Kidney (tissue), 22 donors: ENCODE measurements at places on chromosomes 7 and 10.

GRCh38 chr7:54543051-54543488, 895 bp downstream of the VSTM2A start:
- DNase-seq: peak; percentile 73

- no peak for DNase-seq
Measured at GRCh38 chr10:121128164-121128563, 277.0 kb downstream of the WDR11 start.

DNA sequence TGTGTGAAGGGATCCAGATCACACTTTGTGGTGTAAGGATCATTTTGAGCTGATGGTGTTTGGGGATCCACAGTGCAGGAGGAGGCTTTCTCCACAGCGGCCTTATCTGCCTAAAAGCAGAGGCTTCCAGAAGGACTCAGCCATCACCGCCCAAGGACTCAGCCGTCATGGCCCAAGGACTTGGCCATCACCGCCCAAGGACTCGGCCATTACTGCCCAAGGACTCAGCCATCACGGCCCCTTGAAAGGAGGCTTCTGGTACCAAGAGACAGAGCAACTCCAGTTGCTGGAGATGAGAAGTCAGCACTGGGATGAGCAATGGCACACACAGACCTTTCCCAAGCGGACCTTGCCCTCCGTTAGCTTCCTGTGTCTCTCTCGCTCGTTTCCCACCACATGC, 6.0 kb upstream of the CFAP46 start:
- no peak for DNase-seq

GRCh38 chr7:42100156-42100508, 136.9 kb downstream of the GLI3 start:
- DNase-seq: no peak

DNA sequence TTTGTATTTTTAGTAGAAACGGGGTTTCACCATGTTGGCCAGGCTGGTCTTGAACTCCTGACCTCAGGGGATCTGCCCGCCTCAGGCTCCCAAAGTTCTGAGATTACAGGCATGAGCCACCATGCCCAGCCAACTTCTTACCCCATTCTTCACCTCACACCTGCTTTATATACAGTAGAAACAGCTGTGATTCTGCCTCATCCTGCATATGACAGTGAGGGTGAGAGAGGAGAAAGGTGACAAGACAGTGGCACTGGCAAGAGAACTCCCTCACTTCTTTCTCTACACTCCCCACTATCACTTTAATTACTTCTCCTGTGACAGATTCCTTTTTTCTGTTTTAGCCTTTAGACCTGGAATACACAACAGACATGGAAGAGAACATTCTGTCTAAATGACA, 61.8 kb upstream of the CAPZA2 start:
- no peak for DNase-seq

GRCh38 chr10:48274636-48275035, at the start of gene FRMPD2:
FRMPD2 (minus strand) TSS chr10:48274696; CDS start chr10:48274567, 129 bp downstream.
- DNase-seq: no peak

- DNase-seq: no peak
Measured at GRCh38 chr7:46996972-46997371, 584.9 kb downstream of the TNS3 start.

DNA sequence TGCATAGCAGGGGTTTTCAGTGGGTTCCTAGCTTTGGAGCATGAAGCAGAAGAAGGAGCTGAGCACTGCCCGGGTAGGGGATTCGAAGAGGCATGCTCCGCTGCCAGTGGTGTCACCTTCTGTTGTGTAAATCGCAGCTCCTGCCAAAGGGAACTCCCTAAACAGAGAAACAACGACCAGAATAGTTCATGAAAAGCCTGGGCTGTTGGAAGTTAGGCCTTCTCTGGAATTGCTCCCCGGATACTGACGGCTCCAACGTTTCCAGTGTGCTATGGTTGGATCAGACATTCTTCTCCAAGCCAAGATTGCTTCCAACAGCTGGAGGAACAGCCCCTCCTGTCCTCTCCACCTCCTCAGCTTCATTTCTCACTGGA, 546.0 kb upstream of the FZD8 start:
- no peak for DNase-seq

DNA sequence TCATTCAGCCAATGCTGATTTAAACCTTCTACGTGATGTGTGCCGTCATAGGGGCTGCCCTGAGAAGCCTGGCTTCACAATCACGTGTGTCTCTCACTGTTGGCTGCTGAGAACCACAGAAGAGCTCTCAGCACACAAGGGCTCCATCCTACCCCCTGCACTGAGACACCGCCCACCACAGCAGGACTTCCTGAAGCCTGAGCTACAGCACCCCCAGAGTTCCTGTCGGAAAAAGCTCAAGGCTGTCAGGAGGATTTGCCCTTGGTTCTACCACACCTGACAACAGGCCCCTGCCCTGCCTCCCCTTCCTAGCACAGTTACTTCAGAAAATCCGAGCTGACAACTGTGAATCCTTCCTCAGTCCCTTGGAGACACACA, 191.9 kb downstream of the MAD1L1 start:
- DNase-seq: no peak

- DNase-seq: no peak
Measured at GRCh38 chr10:33258967-33259366, 75.5 kb downstream of the NRP1 start.

- DNase-seq: no peak
Measured at GRCh38 chr10:88893611-88894010, 13.6 kb downstream of the STAMBPL1 start.

DNA sequence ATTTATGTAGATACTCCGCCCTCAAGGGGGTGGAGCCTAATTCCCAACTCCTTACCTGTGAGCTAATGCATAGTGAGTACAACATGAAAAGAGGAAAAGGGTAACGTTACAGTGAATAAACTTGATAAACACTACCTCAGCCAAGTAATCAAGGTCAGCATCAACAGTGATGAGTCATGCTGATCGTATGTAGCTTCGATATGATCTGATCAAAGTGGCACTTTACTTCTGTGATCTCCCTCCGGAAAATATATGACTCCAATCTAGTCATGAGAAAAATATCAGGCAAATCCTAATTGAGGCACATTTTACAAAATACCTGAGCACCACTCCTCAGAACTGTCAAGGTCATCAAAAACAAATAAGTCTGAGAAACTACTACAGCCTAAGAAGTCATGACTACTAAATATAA, 70.4 kb downstream of the VTI1A start:
- DNase-seq: no peak

- no peak for DNase-seq
Measured at GRCh38 chr10:113086282-113086681, 136.2 kb downstream of the TCF7L2 start.

DNA sequence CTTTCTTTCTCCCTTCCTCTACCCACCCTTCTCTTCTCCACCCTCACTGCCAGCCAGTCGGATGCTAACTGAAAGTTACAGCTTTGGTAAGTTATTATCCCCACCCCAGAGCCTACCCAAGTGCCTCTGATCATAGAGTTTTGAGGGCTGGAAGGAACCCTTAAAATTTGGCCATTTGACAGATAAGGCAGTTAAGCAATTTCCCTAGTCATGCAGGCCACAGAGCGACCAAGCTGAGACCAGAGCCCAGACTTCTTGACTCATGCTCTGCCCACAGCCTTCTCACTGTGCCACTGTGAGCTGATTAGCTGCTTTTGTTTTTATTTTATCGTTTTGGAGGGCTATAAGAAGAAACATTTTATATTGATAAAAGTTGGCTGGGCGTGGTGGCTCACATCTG, 17.2 kb downstream of the SAP25 start:
- no peak for DNase-seq

DNA sequence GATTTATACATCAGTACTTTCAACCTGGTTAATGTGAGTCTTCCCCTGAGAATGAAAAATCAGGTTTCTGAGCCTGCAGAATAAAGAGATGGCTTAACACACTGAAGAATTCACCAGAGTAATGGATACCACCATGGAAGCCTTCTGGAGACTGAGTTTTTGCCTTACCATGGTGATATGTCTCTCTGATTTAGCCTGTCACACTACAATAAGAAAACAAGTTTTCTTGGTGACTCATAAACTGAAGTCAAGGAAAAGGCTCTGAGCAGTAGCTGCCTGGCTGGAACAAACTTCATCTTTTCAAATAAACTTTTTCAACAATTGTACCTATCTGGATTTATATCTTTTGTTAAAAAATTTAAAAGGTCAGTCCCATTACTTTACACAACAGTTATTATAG, 229.0 kb downstream of the PRPF18 start:
- no peak for DNase-seq
